ENCODE measurements at places on chromosomes 7 and 10.

- no peak for DNase-seq
These were observed 868 bp downstream of the MYO1G start for GRCh38 chr7:44977959-44978335.

DNA sequence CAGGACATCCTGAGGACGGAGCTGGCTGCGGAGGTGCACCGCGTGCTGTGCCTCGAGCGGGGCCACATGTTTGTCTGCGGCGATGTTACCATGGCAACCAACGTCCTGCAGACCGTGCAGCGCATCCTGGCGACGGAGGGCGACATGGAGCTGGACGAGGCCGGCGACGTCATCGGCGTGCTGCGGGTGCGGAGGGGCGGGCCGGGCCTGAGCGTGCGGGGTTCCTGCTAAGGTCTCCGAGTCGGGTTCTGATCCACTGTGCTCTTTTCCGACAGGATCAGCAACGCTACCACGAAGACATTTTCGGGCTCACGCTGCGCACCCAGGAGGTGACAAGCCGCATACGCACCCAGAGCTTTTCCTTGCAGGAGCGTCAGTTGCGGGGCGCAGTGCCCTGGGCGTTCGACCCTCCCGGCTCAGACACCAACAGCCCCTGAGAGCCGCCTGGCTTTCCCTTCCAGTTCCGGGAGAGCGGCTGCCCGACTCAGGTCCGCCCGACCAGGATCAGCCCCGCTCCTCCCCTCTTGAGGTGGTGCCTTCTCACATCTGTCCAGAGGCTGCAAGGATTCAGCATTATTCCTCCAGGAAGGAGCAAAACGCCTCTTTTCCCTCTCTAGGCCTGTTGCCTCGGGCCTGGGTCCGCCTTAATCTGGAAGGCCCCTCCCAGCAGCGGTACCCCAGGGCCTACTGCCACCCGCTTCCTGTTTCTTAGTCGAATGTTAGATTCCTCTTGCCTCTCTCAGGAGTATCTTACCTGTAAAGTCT, 10.4 kb downstream of the ATG9B start:
- peak; percentile 96 for DNase-seq

DNA sequence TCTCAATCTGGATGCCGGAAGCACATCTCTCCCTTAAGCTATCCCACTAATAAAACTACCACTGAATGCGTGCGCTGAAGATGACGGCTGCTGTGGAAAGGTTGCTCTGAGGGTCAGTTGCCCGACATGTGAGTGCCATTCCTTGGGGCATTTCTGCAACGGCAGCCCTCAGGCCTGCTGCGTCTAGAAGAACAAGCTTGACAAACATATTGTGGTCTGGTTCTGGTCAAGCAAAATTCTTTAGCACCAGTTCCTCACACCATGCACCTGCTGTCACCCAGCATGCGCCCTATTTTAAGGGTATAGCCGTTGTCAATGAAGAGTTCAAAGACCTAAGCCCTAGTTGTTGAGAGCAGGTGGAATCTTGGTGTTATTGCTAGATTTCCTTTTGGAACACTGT, 184.2 kb downstream of the SRPK2 start:
- DNase-seq: no peak

DNA sequence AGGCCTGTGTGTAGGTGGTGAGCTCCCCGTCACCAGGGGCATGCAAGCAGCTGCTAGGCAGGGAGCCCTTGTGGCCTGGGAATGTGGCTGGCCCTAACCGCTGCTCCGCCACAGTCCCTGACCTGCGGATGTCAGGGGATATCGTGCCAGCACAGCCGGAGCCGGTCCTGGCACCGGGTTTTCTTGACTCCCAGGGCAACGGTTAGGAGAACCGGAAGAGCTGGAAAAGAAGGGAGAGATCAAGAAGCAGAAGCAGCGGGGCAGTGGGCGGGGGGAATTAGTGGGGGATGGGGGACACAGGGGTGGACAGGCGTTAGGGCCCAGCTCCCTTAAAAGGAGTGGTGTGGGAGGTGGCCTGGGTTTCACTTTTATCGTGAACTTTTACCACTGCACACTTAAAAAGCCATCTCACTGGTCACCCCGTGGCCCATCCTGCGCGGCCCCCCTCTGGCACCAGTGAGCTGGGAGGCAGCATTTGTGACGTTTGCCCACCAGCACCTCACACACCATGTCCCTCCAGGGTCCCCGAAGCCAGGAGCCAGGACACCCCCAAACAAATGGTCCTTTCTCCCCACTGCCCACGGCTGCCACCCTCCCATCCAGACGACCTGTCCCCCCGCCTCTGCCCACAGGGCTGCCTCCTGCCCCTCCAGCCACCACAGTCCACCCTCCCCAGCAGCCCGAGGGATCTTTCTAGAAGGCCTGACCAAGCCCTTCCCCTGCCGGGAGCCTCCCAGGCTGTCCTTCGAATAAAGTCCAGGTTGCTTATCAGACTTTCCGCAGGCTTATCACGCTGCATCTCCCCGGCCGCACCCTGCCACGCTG, 1.8 kb upstream of the MICALL2 start:
- no peak for DNase-seq

GRCh38 chr7:7103343-7104313, 78.7 kb upstream of the C1GALT1 start:
- DNase-seq: peak; percentile 50

- no peak for DNase-seq
These were observed 2.1 kb downstream of the SAMD9L start for GRCh38 chr7:93146036-93146435.

DNA sequence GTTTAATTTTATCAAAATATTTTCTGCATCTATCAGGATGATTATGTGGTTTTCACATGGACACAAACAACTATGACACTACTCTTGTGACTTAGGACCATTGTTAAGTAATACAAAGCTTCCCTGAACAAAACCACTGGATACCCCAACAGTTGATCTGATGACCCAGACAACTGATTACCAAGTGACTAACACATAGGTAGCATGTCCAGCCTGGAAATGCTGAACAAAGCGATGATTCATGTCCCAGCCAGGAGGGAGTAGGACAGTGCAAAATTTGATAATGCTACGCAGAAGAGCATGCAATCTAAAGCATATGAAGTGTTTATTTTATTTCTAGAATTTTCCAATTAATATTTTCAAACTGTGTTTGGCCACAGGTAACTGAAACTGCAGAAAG, 8.9 kb upstream of the PNLIP start:
- no peak for DNase-seq

GRCh38 chr10:102863660-102864059, 5.6 kb upstream of the AS3MT start:
- no peak for DNase-seq

DNA sequence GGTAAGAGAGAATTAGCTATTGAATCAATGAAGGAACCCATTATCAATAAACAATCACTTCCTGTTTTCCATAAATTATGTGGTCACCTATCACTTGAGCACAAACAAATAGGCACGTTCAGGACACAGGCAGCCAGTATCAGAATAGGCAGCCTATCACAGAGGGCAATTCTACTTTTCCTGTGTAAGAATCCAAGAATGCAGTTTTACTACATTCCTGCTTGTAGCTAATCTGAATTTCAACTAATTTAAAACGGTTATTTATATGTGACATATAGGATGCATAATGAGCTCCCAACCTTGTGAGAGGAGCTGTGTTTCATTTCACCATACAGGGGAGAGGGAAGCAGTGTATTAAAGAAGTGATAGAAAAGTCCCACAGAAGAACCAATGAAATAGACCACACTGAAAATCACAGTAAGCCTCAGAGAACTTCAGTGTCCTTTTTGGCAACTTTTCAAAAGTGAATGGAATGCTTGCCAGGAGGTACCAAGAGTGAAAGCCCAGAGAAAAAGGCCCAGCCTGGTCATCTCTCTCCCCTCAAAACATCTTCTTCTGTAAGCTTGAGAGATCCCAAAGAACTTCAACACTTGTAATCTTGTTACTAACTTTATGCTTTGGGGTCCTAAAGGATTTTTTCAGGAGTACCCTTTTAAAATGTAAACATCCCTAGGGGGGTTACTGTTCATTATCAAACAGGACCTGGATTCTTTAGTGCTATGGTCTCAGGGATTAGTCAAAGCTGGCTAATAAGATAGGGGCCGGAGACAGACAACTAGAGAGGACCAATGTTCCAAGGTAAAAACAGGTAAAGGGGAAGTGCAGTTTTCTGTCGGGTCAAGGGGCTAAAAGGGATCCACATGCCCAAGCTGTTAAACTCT, 1.3 kb downstream of the IMMP2L start:
- DNase-seq: no peak

DNA sequence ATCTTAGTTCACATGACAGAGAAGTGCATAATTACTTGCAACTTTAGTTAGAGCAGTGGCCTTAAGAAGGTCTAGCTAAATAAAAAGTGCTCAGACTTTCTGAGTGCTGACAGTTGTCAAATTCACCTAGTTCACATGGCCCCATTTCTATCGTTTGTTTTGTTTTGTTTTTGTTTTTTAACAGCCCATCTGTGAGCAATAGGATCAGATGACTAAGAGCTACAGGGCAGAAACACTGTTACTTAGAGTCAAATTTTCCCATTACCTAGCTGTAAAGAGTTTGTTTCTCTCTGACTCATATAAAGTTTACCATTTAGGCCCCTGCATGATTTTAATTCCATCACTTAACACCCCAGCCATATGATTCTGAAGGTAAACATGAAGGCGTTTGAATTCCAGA, 18.8 kb downstream of the CAV1 start:
- no peak for DNase-seq

GRCh38 chr10:110612087-110612486, 32.0 kb upstream of the RBM20 start:
- no peak for DNase-seq

- no peak for DNase-seq
These were observed 48.1 kb downstream of the SH2D4B start for GRCh38 chr10:80585812-80586211.

- no peak for DNase-seq
These were observed 83.1 kb upstream of the SEMA3A start for GRCh38 chr7:84277628-84278224.

GRCh38 chr7:43906331-43907010, at the start of gene URGCP:
Gene URGCP (minus strand): TSS chr7:43906596. CDS start chr7:43906575, 21 bp downstream.
- peak; percentile 44 for DNase-seq

DNA sequence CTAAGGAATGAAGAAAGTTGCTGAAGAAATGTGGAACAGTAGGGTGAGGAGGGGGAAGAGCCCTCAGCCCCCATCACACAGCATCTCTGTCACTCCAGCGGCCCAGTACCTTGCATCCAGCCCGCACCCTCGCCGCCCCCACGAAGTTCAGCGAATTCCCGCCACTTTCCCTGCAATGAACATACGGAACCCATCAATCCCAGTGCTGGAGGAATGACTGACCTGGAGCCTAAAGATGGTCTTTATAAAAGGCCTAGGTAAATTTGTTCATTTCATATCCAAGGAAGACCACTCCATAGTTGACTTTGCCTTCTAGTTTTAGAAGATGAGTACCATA, 779 bp upstream of the KIF5B start:
- DNase-seq: no peak

DNA sequence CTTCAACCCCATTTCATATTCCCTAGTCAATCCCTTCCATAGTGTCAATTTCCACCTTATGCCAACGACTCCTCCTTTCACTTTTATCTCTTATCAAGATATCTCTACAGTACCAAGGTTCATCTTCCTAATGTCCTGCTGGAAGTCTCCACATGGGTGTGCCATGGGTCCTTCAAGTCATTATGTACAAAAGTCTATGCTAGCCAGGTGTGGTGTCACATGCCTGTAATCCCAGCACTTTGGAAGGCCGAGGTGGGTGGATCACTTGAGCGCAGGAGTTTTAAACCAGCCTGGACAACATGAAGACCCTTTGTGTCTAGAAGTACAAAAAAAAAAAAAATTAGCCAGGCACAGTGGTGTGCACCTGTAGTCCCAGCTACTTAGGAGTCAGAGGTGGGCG, 47.6 kb downstream of the PRTFDC1 start:
- DNase-seq: no peak

GRCh38 chr10:3068968-3069737, 1.8 kb downstream of the PFKP start:
- no peak for DNase-seq

- no peak for DNase-seq
These were observed 729 bp upstream of the TAF3 start for GRCh38 chr10:7817576-7817975.

DNA sequence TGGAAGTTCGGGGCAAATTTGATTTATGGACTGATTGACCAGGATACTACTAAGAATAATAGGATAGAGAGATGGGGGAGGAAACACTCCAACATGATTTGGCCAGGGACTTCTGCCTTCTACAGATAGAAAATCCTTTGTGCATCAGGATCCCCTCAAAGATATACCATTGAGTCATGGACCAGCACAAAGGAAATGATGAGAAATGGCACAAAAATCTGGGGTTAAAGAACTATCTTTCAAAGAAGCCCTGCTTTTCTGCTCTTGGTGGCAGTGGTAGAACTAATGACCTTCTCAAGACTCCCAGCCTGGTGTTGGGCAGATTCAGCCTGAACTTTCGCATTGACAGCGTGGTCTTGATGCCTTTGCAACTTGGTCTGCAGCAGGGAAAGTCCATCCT, 27.6 kb upstream of the LAMB1 start:
- no peak for DNase-seq

GRCh38 chr10:71486484-71487114, 89.9 kb downstream of the CDH23 start:
- DNase-seq: no peak

- DNase-seq: no peak
These were observed 55.8 kb upstream of the MRLN start for GRCh38 chr10:59808896-59809643.

GRCh38 chr7:39583539-39583938, 17.3 kb downstream of the YAE1 start:
- DNase-seq: no peak

DNA sequence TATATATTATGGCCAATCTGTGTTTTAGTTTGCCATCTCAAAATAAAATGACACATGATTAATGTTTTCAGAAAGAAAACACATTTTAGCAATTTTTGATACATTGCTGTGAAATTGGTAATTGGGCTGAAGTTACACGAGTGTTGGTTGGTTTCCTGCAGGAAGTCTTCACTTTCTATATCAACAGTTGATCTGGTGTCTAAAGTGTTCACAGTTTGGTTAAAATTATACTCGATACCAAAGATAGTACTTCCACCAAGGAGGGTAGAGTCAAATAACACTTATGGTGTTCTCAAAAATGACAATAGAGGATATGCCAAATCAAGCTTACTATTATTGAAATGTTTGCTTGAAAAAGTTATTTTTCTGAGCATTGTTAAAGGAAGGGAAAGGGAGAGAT, 120.3 kb upstream of the GLCCI1 start:
- DNase-seq: no peak

- no peak for DNase-seq
These were observed 517.4 kb downstream of the PARD3 start for GRCh38 chr10:34297541-34298345.

GRCh38 chr7:80720146-80720545, 81.7 kb downstream of the CD36 start:
- DNase-seq: no peak

GRCh38 chr10:124287791-124288190, 130.9 kb downstream of the OAT start:
- no peak for DNase-seq

GRCh38 chr7:120862987-120863590, 5.1 kb upstream of the TSPAN12 start:
- no peak for DNase-seq

- no peak for DNase-seq
These were observed 100.0 kb upstream of the TRIM24 start for GRCh38 chr7:138359870-138360559.
